ENCODE measurements at places on chromosomes 3 and 15. TPM values are rescaled to one million over a fixed set of nuclear protein-coding genes. Genes with fewer than 3 reads are reported as not detected.

Gene ALDH1A3
- 5.6 TPM for polyA plus RNA-seq

Gene TYRO3
- polyA plus RNA-seq, result 162 TPM

Gene IDH2
- polyA plus RNA-seq, result 198 TPM

Gene FAM3D
- polyA plus RNA-seq, result 3.0 TPM

Gene ARL8B
- 84.4 TPM for polyA plus RNA-seq

Gene PFKFB4
- polyA plus RNA-seq, result 6.1 TPM

Gene AQP9
- polyA plus RNA-seq, result 0.18 TPM

Gene MAGEL2
- polyA plus RNA-seq, result 5.3 TPM

Gene SLC4A7
- 31.3 TPM for polyA plus RNA-seq

Gene FBXO40
- polyA plus RNA-seq, result 0.03 TPM

All from left renal pelvis (tissue), 4 donors.